HT1080 (cell line): ENCODE measurements at places on chromosomes 4 and X. TPM values are rescaled to one million over a fixed set of nuclear protein-coding genes. Genes with fewer than 3 reads are reported as not detected.

DNA sequence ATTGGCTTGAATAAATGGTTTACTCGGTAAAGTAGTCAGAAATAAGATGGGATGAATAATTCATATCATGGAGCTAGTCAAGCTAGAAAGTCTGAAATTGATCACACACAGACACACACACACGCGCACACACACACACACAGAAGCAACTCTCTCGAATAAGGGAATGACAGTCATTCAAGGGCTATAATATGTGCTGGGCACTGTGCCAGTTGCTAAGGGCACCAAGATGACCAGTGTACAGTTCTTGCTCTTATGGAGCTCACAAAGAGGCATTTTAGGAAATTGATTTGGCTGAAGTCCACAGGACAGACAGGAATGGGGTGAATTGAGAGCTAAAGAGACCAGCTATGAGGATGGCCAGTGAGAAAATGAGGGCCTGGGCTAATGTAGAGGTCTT is 34.2 kb upstream of the SH3D19 start:
- no peak for DNase-seq

GRCh38 chr4:87540146-87541058 is 11.2 kb upstream of the SPARCL1 start:
- DNase-seq = no peak

- no peak for DNase-seq
Observed at GRCh38 chrX:129980540-129981199, 1.8 kb upstream of the BCORL1 start.

Gene DDX53
- 0.02 TPM in 1 of 2 replicates, not detected in the other for total RNA-seq

- no peak for DNase-seq
Observed at GRCh38 chrX:119303137-119303536, 67.1 kb downstream of the PGRMC1 start.

GRCh38 chrX:150983521-150984168 is 510 bp downstream of the HMGB3 start:
- DNase-seq = no peak

GRCh38 chrX:9542761-9543111 is 77.9 kb downstream of the TBL1X start:
- DNase-seq = no peak

GRCh38 chr4:155237567-155237966 is 29.1 kb downstream of the NPY2R start:
- DNase-seq = no peak

GRCh38 chr4:104930298-104930697 is 216.4 kb upstream of the TET2 start:
- DNase-seq = no peak

- no peak for DNase-seq
Observed at GRCh38 chr4:11081006-11081405, 347.7 kb downstream of the HS3ST1 start.

GRCh38 chrX:63513825-63514568 is 162.9 kb upstream of the SPIN4 start:
- DNase-seq = no peak

DNA sequence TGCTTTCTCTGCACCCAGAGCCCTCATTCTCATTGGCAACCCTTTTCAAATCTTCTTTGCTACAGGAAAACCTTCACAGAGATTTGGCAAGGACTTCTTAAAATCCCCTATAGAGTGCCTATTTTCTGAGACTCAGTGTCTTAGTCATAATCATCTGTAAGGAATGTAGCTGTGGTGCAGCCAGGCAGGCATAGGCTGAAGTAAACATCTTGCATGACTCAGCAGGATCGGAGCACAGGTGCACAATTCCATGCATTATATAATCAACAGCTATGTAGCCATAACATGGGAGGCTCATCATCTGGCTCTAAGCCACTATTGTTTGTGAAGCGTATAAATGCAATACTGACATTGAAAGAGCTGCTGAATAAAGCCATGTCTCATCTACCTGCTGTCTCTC is 368.8 kb downstream of the MAGEE1 start:
- DNase-seq = peak; percentile 0

Gene H2BW2
- not detected in 2 replicates for total RNA-seq

DNA sequence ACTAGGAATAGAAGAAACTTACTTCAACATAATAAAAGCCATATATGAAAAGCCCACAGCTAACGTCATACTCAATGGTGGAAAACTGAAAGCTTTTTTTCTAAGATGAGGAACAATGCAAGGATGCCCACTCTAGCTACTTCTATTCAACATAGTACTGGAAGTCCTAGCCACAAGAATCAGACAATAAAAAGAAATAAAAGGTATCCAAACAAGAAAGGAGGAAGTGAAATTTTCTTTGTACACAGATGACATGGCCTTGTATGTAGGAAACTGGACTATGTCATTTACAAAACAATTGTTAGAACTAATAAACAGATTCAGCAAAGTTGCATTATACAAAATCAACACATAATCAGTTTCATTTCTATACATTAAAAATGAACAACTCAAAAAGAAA is 25.5 kb upstream of the NXT2 start:
- DNase-seq = no peak

- no peak for DNase-seq
Observed at GRCh38 chr4:141884070-141884469, 247.7 kb downstream of the IL15 start.

DNA sequence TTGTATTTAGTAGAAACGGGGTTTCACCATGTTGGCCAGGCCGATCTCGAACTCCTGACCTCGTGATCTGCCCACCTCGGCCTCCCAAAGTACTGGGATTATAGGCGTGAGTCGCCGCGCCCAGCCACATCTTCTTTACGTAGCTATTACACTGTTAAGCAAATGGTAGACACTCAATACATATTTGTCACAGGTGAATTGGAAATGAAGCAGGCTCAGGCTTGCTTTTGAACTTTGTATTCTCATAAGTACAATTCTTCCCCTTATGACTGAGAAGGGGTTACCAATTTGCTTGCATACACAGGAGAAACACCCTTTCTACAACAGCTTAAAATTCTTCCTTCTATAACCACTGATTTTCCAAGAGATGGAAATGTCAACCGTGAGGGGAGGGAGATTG is 787 bp upstream of the SRPX2 start:
- DNase-seq = no peak

GRCh38 chr4:159946983-159947615 is 844.2 kb downstream of the RAPGEF2 start:
- peak; percentile 65 for DNase-seq

GRCh38 chrX:153981771-153982533 is 9.4 kb downstream of the TMEM187 start:
- no peak for DNase-seq

Gene AFAP1
- 11.0 and 11.3 TPM in 2 replicates for total RNA-seq

DNA sequence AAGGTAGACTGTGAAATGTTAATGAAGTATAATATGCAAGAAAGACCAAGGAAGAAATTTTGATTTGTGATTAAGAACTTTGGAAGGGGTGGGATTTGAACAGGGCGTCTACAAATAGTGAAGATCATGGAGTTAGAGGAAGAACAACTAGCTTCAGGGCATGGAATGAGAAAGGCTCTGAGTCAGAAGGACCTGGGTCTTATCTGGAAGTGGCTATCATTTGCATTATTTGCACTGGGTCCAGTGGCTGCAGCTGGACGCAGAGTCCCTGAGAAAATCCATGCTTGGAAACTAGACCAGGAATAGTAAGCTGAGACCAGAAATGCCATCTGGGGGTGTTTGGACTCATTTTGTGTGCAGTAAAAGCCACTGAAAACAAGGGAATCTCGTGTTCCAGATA is 4.3 kb upstream of the LIMCH1 start:
- DNase-seq = no peak

DNA sequence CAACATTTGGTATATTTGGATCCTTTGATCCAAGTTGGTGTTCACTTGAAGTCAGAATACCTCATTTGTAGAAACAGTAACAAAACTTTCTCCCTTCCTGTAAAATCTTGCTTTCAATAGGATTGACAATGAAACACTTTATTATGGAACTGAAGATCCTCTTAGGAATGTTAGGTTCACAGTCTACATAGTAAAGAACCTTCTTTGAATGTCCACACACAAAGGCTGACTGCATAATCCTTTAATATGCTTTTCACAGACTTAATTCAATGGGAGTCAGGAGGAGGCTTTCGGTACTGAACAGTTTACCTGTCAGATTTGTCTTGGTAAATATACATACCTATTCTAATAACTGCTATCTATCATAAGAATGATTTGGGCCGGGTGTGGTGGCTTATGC is 188.5 kb downstream of the SPRY1 start:
- no peak for DNase-seq

DNA sequence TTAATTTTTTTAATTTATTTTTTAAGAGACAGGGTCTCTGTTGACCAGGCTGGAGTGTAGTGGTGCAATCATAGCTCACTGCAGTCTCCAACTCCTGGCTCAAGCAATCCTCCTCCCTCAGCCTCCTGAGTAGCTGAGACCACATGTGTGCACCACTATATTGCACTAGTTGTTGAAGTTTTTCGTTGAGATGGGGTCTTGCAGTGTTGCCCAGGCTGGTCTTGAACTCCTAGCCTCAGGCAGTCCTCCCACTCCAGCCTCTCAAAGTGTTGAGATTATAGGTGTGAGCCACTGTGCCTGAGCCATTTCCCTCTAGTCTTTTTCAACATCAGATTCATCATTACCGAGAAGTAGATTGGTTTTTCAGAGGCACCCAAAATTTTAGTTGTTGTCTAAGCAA is 165.7 kb downstream of the DCLK2 start:
- DNase-seq = no peak

DNA sequence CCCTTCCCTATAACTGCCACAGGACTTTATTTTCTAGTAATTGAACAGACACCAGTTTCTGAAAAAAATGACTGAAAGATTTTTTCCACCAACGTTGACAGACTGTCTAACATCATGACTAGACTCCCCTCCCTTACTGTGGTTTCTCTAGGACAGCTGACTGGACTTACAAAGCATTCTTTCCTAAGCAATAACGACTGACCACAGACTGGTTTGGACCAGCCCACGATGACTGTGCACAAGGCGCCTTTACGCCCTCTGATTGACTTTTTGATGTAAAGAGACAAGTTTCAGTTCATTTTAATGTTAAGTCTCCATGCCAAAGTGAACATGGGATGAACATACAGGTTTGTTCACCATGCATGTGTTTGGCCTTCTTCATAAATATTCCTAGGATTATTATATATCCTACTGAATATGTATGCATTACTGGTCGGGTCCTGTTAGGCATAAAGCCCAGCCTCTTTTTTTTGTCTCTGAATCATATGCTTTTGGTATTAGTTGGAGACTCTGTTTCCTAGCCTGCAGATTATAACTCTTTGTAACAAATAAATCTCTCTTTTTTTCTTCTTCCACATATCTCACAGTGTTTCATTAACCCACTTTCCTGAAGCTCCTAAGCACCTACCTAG is 50.5 kb upstream of the UGT2B4 start:
- DNase-seq = peak; percentile 77

Gene NXF2B
- 0.40 and 0.76 TPM in 2 replicates for total RNA-seq

Gene KIF4A
- total RNA-seq = 29.8 and 30.6 TPM in 2 replicates

GRCh38 chrX:120365968-120366367 is 4.1 kb downstream of the ATP1B4 start:
- no peak for DNase-seq

GRCh38 chr4:95158626-95159025 is 390.1 kb downstream of the UNC5C start:
- no peak for DNase-seq

DNA sequence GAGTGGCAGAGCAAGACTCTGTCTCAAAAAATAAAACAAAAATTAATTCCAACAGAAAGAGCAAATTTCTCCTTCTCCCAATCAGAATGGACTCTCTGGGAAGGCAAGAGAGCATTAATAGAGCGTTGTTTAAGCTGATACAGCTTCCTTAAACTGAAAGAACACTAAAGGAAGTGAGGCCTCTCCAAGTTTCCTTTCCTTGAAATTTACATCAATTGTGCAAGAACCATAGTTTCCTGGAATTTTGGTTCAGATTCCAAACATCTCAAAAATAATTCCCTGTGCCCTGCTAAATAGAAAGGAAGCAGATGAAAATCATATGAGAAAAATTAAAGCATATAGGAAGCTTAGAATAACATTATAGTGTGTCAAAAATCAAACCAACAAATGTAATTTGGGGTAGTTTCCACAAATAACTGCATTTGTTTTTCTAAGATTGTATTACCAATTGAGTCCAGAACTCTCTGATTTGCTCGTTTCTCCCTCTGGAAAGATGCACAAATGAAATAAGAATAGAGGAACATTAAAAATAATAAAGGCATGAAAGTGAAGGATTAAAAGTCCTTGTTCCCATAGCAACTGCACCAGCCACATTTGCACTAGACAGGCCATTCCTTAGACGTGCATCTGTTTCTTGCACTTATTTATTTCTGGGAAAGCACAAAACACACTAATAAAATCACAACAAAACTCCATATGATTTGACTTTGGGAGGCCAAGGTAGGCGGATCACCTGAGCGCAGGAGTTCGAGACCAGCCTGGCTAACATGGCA is 3.7 kb upstream of the FAM241A start:
- DNase-seq = no peak

DNA sequence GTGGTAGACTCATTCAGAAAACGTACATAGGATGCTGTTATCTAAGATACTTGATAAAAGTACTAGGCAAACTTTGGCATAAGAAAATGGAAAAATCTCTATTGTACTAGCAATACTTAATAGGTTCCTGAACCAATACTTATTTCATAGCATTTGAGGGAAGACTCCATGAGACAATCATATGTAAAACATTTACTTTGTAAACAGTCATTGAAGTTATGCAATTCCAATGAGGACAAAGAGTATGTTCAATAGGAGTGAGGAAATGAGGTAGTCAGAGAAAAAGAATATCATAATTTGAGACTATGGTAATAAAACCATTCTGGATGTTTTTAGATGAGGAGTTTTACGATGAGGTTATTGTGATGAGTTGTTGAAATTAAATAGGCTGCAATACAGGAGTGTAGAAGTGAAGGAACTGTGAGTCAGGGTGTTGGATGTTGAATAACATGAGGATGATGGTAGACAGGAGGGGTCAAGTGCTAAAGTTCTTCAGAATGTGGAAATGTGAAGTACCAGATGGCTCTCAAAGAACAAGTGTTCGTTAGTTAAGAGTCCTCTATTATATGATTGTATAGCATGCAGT is 397.9 kb downstream of the PPP3CA start:
- no peak for DNase-seq

Gene FAM9A
- not detected in 2 replicates for total RNA-seq

Gene FRMPD3
- total RNA-seq = 0.03 and 0.08 TPM in 2 replicates

Gene LANCL3
- total RNA-seq = 1.8 and 1.9 TPM in 2 replicates

- DNase-seq = peak; percentile 44
Observed at GRCh38 chr4:25367004-25367621, 9.9 kb upstream of the ANAPC4 start.

Gene MAPK10
- 0.03 and 2.0 TPM in 2 replicates for total RNA-seq

DNA sequence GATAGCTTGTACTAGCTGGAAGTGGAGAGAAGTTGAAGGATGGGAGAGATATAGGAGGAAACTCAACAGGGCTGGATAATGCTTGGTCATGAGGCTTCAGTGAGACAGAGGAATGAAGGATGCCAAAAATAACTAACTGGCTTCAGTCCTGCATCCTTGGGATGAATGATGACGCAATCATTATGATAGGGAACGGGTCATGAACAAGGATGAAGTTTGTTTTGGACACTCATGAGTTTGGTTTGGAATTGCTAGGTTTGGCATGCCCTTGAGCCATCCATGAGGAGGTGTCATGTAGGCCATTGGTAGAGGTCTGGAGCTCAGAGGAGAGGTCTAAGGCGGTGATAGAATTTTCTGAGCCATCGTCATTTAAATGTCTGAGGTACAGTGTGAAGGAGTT is 160.0 kb upstream of the NHS start:
- no peak for DNase-seq
